ENCODE measurements at places on chromosomes 11 and 22. TPM values are rescaled to one million over a fixed set of nuclear protein-coding genes. Genes with fewer than 3 reads are reported as not detected.
A peak's percentile ranks its signal among the peaks of the same experiment; 100 is the strongest.

GNAZ gene
- total RNA-seq, result 11.2 TPM

GRCh38 chr11:94732617-94733281, 35.4 kb upstream of the AMOTL1 start:
- DNase-seq, result no peak

RIBC2 gene
- not detected for total RNA-seq

DNA sequence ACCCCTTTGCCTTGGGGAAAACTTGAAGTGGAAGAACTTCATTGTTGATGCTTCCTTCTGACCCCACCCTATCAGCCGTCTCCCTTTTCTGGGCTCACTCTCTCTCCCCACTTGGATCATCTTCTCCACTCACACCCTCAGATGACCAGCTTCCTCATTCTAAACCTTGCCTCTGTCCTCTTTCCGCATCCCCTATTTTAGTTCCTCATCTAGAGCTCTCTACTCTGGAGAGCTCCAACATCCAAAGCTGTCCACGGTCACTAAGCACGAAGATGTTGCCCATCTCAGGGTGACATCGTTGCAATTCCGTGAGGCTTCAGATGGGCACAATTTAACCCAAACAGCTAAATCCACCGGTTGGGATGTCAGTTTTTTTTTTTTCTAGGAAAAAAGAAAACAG, 31.6 kb upstream of the ME3 start:
- DNase-seq, result no peak

OR51B5 gene
- total RNA-seq, result 0.21 TPM

JAM3 gene
- 173 TPM for total RNA-seq

DNA sequence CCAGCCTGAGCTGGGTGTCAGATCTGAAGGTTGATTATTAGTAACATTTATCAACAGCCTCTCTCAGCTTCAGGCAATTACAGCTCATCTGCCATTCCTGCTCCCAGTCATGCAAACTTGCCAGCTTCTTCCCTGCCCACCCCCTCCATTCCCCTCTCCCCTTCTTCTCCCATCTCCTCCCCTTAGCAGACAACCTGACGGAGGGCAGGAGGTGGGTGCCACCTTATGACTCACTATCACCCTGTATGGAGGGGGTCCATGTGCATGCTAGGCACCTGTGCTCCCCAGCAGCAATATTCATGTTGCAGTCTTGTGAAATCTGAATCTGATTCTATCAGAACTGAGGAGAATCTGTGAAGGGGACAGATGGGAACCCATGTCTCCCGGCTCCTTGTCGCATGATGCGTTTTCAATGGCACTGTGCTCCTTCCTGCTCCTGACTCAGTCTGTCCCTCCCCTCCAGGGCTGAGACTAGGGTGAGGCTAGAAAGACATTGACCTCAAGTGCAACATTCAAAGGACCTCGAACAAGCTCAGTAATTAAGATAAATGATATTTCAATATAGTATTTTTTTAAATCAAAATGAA, 46.3 kb upstream of the TUB start:
- no peak for DNase-seq

C22orf39 gene
- 55.7 TPM for total RNA-seq

C11orf42 gene
- total RNA-seq, result not detected

IGLL1 gene
- total RNA-seq, result not detected

HBE1 gene
- not detected for total RNA-seq

SYT8 gene
- total RNA-seq, result 2.8 TPM

DNA sequence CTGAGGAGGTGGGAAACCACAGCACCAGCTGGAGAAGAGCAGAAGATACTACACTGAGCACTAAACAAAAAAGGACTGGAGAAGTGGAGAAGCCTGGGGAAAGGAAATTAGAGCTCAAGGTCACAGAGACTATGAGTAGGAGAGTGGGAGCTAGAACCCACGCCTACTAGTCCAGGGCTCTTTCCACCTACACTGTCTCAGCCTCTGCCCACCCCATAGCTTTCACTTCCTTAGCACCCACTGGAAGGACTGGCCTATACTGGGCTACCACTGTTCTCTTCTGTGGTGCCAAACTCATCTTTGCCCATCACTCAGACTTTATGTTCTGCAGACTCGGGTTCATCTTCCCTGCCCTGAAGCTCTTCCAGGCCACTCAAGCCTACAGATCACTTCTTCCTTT, 94.3 kb upstream of the PHOX2A start:
- no peak for DNase-seq

- no peak for DNase-seq
Measured at GRCh38 chr11:44990665-44991064, 40.0 kb upstream of the TP53I11 start.

GRCh38 chr11:18463439-18463838, 7.8 kb downstream of the LDHAL6A start:
- DNase-seq, result no peak

DNA sequence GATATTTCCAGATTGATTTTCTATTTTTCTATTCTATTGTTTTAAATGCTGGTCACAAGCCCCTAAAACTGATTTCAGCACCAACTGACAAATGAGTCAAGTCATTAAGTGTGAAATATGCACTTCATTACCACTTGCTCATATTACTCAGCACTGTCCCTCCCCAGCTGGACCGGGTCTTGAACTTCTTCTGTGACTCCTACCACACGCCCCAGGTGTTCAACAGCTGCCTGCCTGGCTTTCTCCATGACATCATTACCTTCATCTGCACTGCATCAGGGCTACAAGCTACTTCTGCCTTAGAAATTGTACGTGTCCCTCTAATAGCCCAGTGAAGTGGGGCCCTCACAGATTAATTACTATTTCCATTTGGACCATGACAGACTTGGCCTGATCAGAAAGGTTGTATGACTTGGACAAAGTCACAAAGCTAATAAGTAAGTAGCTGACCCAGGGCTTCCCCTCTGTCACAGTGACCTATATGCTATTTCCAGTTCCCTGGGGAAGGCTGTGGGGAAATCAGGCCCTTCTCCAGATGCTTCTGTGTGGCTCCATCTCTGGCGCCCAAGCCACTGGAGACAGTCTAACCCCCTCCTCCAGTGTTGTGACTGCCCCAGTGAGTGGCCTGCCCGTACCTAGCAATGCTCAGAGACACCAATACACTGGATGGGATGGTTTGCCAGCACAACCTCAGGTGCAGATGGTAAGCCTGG, 18.1 kb downstream of the TBC1D10A start:
- DNase-seq, result peak; percentile 48

DNA sequence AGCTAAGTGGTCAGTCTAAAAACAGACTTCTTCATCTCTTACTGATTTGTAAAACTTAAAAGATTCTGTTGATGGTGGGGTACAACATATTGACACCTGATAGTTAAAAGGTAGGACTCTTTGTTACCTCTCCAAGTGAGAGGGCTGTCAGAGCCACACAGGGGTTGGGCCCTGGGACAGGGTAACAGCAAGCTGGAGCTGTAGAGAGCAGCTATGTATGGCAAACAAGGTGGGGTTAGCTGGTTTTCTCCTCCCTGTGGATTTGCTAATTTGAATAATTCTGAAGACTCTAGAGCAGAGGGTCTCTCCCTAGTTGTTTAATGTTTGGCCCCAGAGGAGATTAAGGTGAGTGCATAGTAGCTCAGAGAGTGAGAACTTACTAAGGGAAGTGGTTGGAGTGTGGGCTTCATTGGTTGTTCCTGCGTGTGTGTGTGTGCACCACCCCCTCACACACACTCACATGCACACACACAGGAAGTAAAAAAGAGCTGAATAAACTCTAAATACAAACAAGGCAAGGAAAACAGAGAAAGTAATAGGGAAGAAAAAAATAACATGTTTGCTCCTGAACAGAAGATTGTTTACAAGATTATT, 9.2 kb upstream of the GAS2 start:
- no peak for DNase-seq

SYT9 gene
- not detected for total RNA-seq

GRCh38 chr11:45067966-45068365, 78.5 kb upstream of the PRDM11 start:
- no peak for DNase-seq

SLC29A2 gene
- total RNA-seq, result 8.5 TPM

LRRN4CL gene
- 195 TPM for total RNA-seq

DNA sequence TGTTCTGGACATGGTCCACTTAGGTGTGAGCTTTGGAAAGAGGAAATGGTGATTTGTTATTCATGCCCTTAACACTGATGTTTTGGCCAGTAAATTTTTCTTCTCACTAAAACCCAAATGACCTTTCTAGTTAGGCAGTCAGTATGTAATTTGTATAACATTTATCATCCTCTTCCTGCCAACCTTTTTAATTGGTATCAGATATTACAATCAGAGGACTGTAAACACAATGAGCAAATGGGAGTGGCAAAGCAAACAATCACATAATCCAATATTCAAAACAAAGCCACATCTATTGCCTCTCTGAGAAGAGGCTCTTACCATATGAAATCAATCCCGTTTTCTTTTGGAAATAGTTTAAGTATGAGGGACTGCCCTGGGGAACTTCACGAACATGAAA, 49.1 kb downstream of the BBOX1 start:
- no peak for DNase-seq

GRCh38 chr11:65640483-65641296, 2.8 kb downstream of the SIPA1 start:
- DNase-seq, result no peak

GRCh38 chr11:19187114-19187832, 14.5 kb downstream of the CSRP3 start:
- DNase-seq, result peak; percentile 39

GRCh38 chr11:121304759-121305158, 12.2 kb downstream of the SC5D start:
- DNase-seq, result no peak

- peak; percentile 58 for DNase-seq
Measured at GRCh38 chr11:71420455-71421241, 27.5 kb downstream of the DHCR7 start.

Measured in myocyte (in vitro differentiated cells).